ENCODE measurements at places on chromosomes 6 and 20.

- DNase-seq = no peak
Measured at GRCh38 chr6:132246632-132247270, 154.5 kb downstream of the MOXD1 start.

GRCh38 chr6:32692019-32692418 is 25.6 kb upstream of the HLA-DQB1 start:
- peak; percentile 2 for DNase-seq

DNA sequence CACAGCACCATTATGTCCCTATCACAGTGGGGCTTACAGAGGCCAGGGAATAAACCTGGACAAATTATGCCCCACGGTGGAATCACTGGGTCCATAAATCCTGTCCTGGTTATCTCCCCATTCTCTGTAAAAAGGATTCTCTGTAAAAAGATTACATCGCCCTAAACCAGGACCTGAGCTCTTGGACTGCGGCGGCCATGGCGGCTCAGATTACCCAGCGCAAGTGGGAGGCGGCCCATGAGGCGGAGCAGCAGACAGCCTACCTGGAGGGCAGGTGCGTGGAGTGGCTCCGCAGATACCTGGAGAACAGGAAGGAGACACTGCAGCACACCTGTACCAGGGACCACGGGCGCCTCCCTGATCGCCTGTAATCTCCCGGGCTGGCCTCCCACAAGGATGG is 8.4 kb upstream of the HLA-A start:
- no peak for DNase-seq

GRCh38 chr6:157323966-157324300 is 614 bp upstream of the TMEM242 start:
- DNase-seq = peak; percentile 80

All from fibroblast of skin of abdomen (primary cell).